Liver (tissue), 10 donors: ENCODE measurements at places on chromosomes 5 and 9.
A peak's percentile ranks its signal among the peaks of the same experiment; 100 is the strongest.

- DNase-seq: no peak
These were observed 255.8 kb downstream of the PRELID2 start for GRCh38 chr5:145579301-145579700.

- DNase-seq: no peak
These were observed 3.3 kb upstream of the SNX18 start for GRCh38 chr5:54514291-54514690.

- peak; percentile 80 for DNase-seq
These were observed 35.0 kb downstream of the IPPK start for GRCh38 chr9:92634712-92635605.

GRCh38 chr9:33099754-33100153 lies 23.3 kb upstream of the SMU1 start:
- DNase-seq: no peak

DNA sequence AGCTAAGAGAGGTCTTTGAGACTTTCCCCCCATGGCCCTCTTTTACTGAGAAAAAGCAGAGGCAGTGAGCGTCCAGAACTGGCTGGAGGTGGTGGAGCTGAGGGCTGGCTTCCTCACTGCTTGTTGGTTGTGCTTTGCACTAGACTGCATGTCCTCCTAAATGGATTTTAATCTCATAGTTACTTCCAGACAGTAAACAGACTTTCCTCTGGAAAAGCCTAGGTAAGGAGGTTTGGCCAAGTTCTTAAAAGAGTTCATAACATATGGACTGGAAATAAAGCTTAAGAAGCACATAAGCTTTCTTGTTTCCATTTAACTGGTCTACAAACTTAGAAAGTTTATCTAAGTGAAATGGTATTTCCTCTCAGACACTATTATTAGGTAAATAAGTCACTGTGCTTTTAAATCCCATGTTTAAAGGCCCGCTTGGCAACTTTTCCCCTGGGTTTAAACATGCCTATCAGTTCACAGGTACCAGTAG lies 2.0 kb downstream of the ASPN start:
- no peak for DNase-seq

- no peak for DNase-seq
These were observed 340.3 kb downstream of the KDM4C start for GRCh38 chr9:7097785-7098752.

GRCh38 chr5:68273717-68274409 lies 58.3 kb downstream of the PIK3R1 start:
- no peak for DNase-seq

- DNase-seq: no peak
These were observed 44.3 kb downstream of the GLRA1 start for GRCh38 chr5:151880324-151880723.

DNA sequence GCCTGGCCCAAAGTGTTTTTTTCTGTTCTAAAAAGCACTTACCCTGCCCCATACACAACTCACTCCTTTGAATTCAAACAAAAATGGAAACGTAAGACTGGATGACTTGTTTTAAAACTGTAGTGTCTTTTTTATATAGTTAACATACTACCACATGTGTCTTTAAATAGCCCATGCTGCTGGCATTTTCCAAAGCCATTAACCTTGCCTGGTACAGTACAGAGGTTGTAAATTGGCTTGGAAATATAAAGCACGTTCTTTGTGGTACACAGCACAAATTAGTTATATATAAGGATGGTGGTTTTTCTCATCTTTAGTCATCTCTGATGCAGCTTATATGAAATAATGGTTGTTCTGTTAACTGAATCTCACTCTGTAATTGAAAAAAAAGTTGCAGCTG lies 519.7 kb upstream of the ZNF608 start:
- no peak for DNase-seq

- no peak for DNase-seq
These were observed 20.3 kb upstream of the GFPT2 start for GRCh38 chr5:180373454-180373853.

- DNase-seq: no peak
These were observed 10.7 kb downstream of the ARHGAP26 start for GRCh38 chr5:142780871-142781270.

GRCh38 chr5:180456792-180457191 lies 37.4 kb upstream of the CNOT6 start:
- DNase-seq: no peak

- DNase-seq: peak; percentile 54
These were observed 3.3 kb upstream of the MSMP start for GRCh38 chr9:35757226-35757891.

DNA sequence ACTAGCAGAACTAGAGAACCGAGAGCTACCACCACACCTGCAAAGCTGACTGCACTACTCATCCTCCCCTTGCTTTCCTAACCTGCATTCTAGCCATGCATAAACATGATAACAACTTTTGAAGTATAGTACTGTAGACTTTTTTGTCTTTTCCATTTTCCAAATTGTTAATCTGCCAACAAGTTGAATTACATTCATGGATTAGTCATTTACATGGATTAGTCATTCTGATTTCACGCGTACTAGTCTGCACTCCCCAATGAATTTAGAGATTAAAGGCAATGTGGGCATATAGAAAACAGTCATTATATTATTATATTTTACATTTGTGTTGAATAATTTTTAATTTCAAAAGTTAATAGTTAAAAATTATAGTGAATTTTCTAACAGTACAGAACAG lies 81.4 kb downstream of the EDIL3 start:
- DNase-seq: no peak

DNA sequence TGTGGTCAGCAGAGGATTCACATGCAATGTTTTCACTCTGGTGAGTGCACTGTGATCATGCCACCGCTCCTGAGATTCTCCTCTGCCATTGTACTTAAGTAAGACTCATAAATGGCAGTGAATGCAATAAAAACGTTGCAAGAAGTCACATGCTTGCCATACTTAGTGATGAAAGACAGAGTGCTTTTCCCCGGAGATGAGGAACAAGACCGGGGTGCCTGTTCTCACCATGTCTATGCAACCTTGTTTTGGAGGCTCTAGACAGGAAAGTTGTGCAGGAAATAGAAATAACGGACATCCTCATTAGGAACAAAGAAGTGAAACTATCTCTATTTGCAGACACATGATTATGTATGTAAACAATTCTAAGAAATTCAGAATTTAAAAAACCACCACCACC lies 84.7 kb upstream of the IRX2 start:
- no peak for DNase-seq

GRCh38 chr5:72324189-72324825 lies 4.1 kb downstream of the PTCD2 start:
- no peak for DNase-seq

GRCh38 chr9:137350696-137351584 lies 48.9 kb upstream of the NRARP start:
- DNase-seq: no peak

DNA sequence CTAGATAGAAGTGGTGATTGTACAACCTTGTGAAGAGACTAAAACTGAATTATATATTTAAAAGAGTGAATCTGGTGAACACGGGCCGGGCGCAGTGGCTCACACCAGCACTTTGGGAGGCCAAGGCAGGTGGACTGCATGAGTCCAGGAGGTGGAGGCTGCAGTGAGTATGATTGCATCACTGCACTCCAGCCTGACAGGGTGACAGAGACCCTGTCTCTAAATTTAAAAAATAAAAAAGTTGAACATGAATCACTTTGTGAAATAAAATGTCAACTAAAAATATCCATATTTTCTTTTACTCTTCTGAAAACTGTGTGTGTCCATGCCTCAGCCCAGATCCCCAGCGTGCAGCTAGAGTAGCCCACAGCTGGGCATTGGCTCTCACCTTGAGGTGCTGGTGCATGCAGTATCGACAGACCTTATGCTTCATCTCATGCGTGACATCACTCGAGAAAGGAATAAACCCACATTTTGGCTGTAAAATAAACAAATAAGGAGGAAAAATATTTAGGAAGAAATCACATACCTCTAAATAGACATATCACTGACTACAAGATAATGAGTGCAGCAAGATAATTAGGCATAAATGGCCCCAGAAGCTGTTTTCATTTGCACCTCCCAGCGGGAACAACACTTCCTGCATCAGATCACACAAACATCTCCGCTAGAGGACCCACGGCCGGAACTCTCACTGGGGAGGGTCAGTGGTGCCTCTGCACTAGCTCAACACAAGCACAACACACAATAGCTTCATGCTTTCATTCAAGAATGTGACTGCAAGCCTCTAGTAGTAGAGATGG lies 22.1 kb downstream of the IPPK start:
- DNase-seq: no peak

- no peak for DNase-seq
These were observed 8.2 kb downstream of the SLC22A4 start for GRCh38 chr5:132302413-132302812.

GRCh38 chr9:36762958-36763357 lies 190.3 kb downstream of the MELK start:
- no peak for DNase-seq

DNA sequence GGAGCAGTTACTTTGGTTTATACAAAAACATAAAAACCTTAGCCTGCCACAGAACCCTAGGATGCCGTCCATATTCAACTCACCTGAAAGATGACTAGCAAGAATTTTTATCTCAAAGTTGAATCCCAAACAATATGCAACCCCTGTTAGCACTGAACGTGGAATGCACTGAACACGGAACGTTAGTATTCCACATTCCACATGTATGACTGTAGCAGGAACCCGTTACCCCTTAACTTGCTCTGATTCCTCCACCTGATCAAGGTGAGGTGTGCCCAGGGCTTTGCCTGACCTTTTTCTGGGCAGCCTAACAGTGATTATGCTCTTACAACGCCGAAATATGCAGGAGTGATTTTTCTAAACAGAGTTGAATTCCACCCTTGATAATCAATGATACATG lies 43.7 kb downstream of the AK8 start:
- DNase-seq: no peak

- DNase-seq: no peak
These were observed 167.8 kb downstream of the MAN2A1 start for GRCh38 chr5:109857405-109858031.

DNA sequence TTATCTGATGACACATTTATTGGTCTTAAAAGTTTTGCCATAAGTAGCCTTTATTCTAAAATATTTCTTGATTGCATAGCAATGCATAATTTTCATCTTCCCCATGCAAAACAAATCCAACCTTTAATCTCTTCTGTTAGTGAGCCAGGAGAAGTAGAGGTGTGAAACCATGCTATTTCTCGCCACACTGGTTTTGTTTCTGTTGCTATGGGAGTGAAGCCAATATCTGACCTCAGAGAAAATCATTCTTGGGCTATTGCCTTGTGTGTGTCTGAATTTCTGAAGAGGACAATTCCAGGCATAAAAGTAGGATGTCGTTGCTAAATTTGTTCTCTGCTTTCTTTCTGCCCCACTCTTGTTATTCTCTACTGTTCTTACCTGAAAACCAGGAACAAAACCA lies 183.6 kb downstream of the PTTG1 start:
- DNase-seq: no peak

GRCh38 chr5:54148067-54148845 lies 162.1 kb downstream of the ARL15 start:
- no peak for DNase-seq

DNA sequence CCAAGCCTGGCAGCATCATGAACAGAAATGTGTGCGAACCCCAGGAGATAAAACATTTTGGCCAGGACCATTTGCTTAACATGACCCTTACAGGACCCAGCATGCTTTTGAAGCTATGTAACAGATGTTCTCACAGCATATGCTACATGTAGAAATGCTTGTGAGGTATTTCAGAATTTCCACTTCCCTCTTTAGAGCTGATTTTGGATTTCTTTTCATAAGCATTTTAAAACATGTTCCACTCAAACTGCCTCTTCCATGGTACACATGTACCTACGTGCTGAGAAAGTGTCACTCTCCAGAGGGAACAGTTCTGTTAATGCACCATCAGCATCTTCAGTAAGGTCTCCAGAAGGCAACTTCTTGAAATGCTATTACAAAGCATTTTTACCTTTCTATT lies 15.7 kb upstream of the TSSK1B start:
- DNase-seq: no peak

DNA sequence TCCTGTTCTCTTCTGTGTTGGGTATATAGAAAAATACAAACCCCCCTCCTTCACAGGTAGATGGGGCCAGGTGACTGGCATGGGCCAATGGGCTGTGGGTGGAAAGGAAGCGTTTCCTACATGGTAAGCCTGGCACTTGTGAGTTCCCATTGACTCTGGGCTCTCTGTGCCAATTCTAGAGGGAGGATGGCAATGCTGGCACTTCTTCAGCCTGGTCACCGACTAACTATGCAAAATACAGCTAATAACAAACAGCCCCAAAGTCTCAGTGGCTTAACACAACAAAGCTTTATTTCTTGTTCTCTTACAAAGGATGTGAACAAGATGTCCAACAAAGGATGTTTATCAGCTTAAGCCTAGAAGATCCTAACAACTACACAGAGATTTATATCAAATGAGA lies 258.1 kb downstream of the SYK start:
- peak; percentile 5 for DNase-seq

GRCh38 chr5:28862860-28863196 lies 1824.4 kb upstream of the CDH9 start:
- no peak for DNase-seq

DNA sequence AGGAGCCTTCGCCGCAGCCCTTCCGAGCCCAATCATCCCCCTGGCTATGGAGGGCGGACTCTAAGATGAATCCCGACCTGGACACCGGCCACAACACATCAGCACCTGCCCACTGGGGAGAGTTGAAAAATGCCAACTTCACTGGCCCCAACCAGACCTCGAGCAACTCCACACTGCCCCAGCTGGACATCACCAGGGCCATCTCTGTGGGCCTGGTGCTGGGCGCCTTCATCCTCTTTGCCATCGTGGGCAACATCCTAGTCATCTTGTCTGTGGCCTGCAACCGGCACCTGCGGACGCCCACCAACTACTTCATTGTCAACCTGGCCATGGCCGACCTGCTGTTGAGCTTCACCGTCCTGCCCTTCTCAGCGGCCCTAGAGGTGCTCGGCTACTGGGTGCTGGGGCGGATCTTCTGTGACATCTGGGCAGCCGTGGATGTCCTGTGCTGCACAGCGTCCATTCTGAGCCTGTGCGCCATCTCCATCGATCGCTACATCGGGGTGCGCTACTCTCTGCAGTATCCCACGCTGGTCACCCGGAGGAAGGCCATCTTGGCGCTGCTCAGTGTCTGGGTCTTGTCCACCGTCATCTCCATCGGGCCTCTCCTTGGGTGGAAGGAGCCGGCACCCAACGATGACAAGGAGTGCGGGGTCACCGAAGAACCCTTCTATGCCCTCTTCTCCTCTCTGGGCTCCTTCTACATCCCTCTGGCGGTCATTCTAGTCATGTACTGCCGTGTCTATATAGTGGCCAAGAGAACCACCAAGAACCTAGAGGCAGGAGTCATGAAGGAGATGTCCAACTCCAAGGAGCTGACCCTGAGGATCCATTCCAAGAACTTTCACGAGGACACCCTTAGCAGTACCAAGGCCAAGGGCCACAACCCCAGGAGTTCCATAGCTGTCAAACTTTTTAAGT lies 819 bp downstream of the ADRA1B start:
- no peak for DNase-seq

DNA sequence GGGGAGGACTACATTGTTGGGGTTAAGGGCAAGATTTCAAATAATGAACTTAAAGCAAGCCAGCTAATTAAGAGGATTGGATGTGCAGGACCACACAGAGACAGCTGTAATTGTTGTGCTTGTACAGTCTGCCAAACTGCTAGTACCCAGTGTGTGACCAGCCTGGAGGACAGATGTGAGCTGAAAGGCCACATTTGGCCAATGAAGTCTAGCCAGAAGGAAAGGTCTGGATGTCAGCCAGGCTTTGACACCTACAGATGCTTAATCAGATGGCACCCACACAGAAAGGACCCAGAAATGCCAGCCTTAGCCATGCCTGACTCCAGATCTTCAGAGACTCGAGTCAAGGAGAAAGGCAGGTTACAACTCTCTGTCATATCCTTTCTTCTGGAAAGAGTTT lies 491.1 kb downstream of the KIF4B start:
- no peak for DNase-seq
